ENCODE measurements at places on chromosomes 3 and 15.

- no peak for DNase-seq
Observed at GRCh38 chr3:12465151-12465835, 19.0 kb upstream of the TSEN2 start.

DNA sequence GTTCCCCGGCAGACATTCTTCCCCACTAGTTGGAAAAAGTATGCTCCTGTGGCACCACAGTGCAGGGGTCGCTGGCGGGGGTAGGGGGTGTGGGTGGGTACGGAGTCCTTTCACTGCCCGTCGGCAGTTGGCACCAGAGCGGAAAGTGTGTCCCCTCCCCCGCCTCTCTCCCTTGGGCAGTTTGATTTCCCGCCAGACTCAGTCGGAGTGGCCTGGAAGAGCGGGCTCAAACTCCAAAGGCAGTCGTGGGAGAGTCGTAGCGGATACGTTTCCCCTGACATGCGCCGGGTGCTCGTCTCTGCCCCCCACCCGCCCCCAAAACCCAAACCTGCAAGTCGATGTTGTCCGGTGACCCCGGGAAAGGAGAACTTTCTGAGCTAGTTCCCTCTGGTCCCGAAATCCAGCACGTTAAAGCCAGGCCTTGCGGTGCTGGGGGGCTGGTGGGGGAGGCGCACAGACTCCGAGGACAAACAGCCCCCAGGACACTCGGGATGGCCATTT, 4.4 kb upstream of the FOXB1 start:
- no peak for DNase-seq

- no peak for DNase-seq
Observed at GRCh38 chr15:88983861-88984429, 70.8 kb upstream of the MFGE8 start.

DNA sequence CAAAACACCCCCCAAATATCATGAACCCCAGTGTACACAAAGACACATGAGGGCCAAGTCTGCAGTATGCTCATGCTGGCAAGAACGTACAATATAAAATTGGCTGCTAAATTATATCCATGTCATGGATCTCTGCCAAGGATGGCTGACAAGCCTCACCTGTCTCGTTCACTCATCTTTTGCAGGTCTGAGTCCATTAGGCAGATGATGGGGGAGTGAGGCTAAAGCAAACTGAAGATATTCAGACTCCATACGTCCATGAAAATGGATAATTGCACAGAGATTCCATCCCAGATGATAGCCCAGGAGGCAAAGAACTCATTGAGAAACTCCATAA, 122.3 kb upstream of the PTPRG start:
- no peak for DNase-seq

DNA sequence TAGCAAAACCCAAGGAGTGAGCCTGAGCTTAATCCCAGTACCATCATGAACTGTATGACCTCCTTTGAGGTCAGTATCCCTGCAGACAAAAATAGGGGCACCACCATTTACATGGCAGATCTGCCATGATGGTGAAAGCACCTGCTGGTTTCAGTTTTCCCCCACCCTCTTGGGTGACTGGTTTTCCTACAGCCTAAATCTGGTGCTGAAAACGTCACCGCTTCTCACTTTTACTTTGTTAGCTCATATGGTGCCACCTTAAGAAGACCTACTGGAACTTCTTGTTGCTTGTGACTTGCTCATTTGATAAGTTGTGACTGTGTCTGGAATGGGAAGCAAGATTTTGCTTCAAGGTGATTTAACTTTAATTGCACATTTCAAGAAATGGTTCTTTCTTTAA, 5.1 kb downstream of the PPP1R2 start:
- no peak for DNase-seq

- DNase-seq, result peak; percentile 23
Observed at GRCh38 chr15:35907511-35907910, 361.5 kb upstream of the DPH6 start.

GRCh38 chr3:110397115-110397514, 674.5 kb upstream of the NECTIN3 start:
- no peak for DNase-seq

DNA sequence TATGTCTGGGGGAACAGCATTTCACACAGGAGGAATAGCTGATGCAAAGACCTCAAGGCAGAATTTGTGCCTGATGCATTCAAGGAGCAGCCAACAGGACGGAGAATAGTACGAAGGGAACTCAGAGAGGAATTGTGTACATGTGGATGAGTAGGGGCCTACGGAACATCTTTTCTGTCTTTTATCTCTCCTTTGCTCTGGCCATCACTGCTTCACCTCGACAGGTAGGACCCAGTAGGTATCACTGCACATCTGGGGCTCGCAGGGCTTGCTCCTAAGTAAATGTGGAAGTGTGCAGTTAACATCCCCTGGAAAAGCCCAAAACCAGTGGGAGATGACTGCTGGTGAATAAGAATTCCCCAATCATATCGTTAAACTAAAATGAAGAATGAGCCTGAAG, 56.4 kb upstream of the POU1F1 start:
- no peak for DNase-seq

DNA sequence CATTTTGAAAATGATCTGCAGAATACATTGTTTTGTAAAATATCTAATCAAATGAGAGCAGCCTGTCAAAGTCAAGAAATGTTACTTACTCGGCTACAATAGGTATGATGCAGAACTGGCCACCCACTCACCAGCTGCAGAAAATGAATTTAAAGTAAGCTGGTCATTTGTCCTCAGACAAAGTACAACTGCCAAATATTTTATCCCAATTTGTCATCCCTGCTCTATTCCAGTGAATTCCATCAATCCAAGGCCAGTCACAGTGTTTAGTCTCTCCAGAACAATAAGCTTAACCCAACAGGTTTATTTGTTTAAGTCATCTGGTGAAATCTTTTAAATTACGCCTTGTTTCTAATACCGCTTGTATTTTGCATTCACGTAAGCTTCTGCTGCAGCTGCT, 46.6 kb upstream of the TCF12 start:
- peak; percentile 23 for DNase-seq

- DNase-seq, result peak; percentile 71
Observed at GRCh38 chr3:197465996-197466549, 89.7 kb downstream of the BDH1 start.

DNA sequence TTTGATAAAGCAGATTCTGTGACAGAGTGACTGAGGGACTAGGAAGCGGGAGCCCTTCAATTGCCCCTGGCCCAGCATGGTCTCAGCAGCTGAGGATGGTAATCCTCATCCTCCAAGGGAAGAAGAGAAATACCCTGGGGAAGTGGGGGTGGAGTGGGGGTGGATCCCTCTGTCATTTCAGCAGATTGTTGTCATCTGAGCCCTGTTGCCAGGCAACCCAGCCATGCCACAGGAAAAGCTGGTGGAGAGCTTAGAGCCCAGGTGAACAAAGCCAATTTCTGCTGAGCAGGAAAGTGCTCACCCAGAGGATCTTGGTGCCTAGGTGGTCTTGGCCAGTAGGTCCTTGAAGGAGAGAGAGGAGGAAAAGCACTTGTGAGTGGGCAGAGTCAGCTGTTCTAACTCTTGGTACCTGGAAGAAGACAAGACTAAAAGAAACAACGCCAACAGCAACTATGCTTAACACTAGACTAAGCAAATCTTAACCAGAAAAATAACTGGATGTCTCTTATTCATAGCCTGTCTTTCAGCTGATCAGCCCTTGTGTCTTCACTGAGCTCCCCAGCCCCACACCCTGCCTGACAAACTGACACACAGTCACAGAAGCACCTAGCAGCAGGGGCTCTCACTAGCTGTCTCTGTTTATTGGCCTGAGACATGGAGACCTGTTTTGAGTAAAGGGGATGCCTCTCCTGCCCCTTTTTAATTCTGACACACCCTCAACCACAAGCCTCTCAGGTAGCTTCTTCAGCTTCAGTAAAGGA, 40.1 kb upstream of the DCLK3 start:
- DNase-seq, result no peak

DNA sequence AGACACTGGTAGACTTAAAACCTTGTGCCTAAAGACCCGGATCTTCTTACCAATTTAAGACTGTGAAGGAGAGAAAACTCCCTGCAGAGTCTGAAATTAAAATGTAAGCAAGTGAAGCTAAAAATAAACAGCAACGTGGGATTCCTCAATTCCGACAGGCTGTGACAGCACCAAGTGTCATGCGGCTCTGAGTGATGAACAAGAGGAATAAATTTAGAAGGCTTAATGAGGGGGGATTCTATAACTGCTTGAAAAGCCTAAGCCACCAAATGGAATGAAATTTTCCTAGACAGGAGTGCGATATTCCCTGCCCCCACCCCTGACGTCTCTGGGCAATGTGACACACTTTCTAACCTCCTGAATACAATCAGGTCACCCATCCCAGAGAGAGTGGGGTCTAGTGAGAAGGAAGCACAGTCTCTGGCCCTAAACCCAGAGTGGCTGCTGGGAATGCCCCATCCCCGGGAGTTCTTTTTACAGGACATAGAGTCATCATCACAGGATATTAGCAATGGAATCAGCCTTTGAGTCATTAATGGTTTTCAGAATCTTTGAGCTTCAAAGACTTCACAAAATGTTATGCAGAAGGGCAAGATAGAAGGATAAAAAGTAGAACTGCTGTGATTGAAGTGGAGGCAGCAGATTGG, 114.3 kb downstream of the EDEM1 start:
- DNase-seq, result peak; percentile 19

DNA sequence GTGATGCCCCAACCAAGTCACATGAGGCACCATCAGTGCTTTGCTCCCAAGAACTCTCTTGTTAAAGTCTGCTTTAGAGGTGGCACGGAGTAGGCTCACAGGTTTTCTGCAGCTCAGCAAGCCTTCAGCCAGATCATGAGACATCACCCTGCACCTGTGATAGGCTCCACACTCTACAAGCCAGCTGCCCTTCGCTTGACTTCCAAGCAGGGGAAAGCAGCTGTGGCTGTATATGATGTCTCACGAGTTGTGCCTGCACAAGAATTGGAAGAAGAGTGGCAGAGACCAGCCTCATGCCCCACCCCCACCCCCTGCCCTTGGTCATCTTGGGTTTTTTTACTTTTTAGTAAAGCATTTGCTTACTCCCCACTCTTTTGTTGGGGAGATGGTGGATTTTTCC, 22.5 kb downstream of the MRPS11 start:
- no peak for DNase-seq
